Progenitor cell of endocrine pancreas (in vitro differentiated cells): ENCODE measurements at places on chromosomes 1 and 21.

GRCh38 chr1:52057255-52057654, 1.2 kb downstream of the BTF3L4 start:
- no peak for DNase-seq

DNA sequence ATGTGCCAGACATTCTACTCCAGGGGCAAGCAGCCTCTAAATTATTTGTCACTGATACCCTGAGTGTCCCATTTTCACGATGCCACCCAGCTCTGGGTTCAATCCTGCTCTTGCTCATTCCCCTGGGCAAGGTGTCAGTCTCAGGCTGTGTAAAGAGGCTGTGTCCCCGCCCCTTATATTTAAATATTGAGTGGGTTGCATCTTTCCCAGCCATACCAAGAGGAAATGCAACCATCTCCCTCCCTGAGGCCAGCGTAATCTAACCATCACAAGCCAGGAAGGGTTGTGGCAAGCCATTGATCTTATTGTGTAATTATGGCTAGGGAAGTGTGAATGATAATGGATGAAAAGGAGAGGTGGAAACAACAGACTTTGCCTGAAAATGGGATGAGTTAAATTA, 54.7 kb upstream of the CLDN14 start:
- DNase-seq: no peak

- no peak for DNase-seq
Measured at GRCh38 chr1:71364236-71364635, 283.4 kb upstream of the ZRANB2 start.

- DNase-seq: no peak
Measured at GRCh38 chr1:197868751-197869489, 33.5 kb upstream of the C1orf53 start.

DNA sequence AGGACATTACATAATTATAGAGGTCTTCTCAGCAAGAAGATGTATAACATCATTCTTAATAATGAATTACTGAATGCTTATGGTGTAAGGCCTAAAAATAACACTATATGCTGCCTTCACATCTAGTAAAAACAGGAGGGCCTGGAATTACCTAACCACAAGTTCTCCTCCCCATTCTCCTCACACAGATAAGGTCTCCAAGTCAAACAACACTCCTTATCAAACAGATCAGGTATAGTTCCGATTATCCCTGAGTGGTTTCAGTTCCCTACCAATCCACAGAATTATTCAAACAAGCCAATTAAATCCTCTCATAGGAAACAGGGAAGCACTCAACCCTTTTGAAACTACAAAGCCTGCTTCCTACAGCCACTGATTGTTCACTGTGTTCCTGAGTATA, 4.0 kb upstream of the AGBL4 start:
- no peak for DNase-seq

- DNase-seq: no peak
Measured at GRCh38 chr1:180040034-180040433, 85.4 kb downstream of the CEP350 start.

GRCh38 chr1:206808615-206809014, 36.3 kb upstream of the IL10 start:
- DNase-seq: peak; percentile 11

DNA sequence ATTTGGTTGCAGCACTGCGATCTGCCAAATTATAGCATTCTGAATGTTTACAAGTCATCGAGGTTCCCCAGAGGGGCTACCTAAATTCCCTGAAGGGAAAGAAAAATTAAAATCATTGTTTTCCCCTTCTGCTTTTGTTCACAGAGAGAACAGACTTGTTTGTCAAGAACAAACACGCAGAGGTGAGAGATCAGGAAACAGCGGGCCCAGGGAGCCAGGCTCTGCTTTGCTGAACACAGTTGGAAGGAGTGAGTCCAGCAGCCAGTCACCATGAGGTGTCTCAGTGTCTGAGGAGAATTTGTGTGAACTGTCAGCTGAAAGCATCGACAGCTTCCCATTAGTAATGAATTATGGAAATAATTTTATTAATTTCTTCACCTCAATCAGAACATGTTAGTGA, 52.5 kb downstream of the RWDD3 start:
- peak; percentile 18 for DNase-seq

DNA sequence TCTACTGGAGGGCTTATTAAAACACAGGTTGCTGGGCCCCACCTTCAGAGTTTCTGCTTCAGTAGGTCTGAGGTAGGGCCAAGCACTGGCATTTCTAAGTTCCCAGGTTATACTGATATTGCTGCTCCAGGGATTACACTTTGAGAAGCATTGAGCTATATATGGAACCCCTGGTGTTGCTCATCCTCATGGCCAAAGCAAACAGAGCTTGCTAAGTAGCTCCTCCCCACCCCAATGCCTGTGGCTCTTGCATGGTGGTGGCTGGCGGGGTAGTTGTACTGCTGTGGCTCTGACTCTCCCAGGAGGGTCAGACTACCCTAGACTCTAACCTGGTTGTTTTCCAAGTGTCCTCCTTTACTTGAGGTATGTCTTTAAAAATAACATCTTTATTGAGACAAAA, 143.6 kb downstream of the SPATA46 start:
- DNase-seq: no peak

DNA sequence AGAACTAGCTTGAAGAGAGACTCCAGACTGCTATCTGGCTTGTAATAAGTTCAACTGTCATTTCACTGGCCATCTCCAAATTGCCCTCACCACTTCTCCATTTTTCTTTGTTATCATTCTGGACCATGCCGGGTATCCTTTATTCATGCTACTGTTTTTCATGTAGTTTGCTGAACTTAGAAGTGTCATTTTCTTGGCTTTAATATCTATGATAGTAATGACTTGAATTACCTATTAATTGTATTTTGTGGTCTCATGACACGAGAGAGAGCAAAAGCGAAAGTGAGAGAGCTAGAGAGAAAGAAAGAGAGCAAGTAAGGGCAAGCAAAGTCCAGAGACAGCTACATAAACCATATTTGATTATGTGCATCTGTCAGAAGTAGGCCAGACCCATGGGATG, 184.9 kb upstream of the ATP1B1 start:
- no peak for DNase-seq
